ENCODE measurements at places on chromosomes 7 and 10. TPM values are rescaled to one million over a fixed set of nuclear protein-coding genes. Genes with fewer than 3 reads are reported as not detected.

Gene NUTM2E
- total RNA-seq, result not detected

Gene SHTN1
- 0.82 TPM for total RNA-seq

Gene STEAP1B
- total RNA-seq, result 18.2 TPM

Gene RBP3
- not detected for total RNA-seq

Gene DPYSL4
- 22.3 TPM for total RNA-seq

Gene LIPF
- total RNA-seq, result not detected

Gene ZPBP
- not detected for total RNA-seq

Gene FBXL15
- 11.2 TPM for total RNA-seq

Gene INHBA
- total RNA-seq, result 0.07 TPM

- DNase-seq, result no peak
Measured at GRCh38 chr7:42727451-42727850, 184.4 kb downstream of the C7orf25 start.

- DNase-seq, result no peak
Measured at GRCh38 chr7:137642472-137642871, 204.3 kb downstream of the DGKI start.

- DNase-seq, result no peak
Measured at GRCh38 chr7:26618449-26618848, 245.9 kb downstream of the SKAP2 start.

- DNase-seq, result peak; percentile 36
Measured at GRCh38 chr10:11934262-11934661, 108.3 kb downstream of the UPF2 start.

DNA sequence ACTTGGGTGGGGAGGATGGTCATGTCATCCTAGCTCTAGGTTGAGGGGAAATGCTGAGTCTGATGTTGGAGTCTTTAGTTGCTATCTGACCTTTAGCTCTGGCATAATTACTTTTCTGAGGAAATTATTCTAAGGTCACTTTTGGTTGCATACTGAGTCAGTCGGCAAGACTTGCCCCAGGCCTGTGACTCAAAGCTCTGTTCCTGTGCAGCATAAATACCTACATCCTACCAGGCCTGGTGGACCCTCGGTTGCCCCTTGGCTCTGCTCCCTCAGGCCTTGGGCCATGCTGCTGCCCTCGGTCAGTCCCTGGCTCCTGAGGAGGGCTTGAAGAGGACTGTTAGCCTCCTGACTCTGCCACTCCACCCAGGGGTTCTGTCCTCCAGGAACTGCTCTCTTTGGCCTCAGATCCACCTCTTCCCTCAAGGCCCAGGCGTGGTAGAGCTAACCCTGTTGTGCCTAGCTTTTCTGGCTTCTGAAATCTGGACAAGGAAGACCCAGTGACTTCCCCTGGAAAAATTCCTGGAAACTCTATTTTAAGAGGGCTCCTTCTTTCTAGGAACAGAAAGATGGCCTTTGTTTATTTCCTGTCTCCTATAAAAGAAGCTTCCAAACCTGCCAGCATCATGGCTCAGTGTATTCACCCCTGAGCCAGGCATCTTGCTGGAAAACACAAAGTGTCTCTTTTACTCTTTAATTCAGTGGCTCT lies 71.2 kb downstream of the TMEM178B start:
- DNase-seq, result peak; percentile 33

- no peak for DNase-seq
Measured at GRCh38 chr10:47094126-47094525, 182.9 kb downstream of the PTPN20 start.

DNA sequence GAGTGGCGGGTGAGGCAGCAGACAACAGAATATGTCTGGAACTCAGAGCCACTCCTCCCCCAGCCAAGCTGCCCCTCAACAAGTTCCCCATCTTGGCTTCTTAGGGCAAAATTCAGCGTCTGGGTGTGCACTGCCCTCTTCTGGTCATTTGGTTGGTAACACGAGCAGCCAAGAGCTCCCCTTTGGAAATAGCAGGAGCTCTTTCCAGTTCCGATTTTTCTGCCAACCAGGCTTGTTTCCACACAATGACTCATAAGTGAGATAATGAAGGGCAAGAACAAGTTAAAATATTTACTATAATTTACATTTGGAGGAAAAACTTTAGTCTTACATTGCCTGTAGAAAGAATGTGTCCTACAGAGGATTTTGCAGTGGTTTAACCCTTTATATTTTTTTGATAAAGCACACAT lies 70.5 kb downstream of the ADCYAP1R1 start:
- peak; percentile 77 for DNase-seq

DNA sequence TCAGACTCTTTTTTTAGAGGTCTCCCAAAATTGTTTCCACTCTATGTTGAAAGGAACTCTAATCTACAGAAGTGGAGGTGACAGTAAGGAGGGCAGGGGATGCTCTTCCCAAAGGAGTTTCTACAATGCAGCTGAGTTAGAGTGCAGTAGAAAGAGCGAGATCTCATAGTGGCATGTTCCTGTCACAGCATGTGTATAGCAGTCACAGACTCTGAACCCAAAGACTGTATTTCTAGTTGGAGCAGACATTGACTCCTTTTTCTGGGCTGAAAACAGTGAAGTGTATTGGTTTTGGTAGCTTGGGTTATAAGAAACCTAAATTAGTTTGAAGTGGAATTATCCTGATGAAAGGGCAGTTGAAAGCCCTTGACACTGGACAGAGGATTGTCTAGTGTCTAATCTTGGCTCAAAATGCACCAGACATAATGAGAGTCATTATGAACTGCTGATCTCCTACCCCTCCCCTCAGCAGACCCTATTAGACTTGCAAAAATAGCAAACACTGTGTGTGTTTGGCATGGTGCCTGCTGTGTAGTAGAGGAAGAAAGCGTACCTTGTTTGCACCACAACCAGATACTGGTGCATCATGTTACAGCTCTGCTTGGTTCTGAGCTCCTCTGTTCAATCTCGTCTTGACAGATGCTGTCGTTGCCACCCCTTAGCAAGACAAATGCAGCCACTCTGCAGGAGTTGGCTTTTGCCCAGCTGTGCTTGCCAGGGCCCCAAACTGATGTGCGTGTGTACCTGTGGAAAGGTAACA lies 336.0 kb downstream of the AUTS2 start:
- no peak for DNase-seq

DNA sequence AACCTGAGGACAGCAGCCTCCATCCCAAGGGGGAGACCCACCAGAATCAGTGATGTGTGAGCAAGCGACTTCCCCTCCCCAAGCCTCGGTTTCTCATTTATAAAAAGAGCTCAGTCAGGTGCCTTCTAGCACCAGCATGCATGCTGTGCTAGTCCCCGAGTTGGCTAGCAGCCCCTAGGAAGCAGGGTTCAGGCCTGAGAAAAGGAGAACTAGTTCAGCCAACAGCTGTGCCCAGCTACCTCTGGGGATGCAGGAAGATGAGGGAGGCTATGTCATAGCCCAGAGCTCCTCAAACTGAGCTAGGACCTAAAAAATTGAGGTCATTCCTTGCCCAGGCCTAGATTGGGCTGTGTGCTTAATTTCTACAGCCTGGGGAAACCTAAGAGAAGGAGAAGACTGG lies 13.7 kb downstream of the DRGX start:
- DNase-seq, result no peak

DNA sequence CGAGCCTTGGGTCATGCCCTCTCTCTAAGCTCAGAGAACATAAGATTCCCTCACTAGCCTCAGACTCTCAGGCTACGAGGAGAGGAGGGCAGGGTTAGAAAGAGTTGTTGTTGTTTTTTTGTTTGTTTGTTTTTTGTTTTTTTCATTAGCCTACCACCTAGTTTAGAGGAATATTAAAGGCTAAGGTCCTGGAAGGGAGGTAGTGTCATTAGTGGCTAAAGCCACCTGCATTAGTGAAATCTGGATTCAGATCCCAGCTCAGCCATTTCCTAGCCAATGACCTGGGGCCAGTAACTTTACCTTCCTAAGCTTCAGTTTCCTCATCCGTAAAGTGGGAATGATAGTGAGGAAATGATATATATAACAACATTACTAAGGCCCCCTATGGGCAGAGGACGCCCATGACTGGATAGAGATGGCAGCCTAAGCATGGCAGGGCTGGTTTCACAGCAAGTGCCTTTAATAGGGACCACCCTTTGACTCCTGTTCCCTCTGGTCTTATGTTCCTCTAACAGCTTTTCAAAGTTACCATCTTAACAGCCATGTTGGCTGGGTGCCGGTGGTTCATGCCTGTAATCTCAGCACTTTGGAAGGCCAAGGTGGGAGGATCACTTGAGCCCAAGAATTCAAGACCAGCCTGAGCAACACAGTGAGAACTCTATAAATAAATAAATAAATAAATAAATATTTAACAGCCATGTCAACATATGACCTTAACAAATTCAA lies 5.1 kb downstream of the DDIT4 start:
- DNase-seq, result no peak

DNA sequence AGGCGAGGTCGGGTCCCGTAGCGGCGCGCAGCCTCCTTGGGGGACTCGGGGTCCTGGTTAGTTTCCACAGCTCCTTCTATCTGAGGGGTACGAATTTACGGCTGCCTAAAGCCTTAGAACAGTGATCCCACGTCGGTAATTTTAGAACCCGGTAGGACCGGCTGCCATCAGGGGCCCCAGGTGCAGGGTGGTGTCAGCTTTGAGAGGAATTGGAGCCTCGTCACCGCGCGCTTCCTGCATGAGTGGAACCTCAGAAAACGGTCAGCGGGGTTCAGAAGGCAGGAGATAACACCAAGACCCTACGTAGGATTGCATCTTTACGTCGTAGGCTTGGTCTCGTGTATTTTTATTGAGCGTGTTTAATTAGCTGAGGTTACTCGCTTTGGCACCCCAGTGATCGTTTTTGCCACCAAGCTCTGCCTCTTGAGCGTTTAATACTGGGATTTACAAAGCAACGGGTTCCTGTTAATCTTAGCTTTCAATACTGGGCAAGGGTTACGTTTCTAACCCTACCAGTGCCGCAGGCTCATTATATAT lies 443 bp downstream of the RNF32 start:
- peak; percentile 48 for DNase-seq

GRCh38 chr7:39978230-39978934 lies 28.3 kb downstream of the CDK13 start:
- no peak for DNase-seq

GRCh38 chr10:5595591-5595990 lies 70.8 kb downstream of the ASB13 start:
- no peak for DNase-seq

DNA sequence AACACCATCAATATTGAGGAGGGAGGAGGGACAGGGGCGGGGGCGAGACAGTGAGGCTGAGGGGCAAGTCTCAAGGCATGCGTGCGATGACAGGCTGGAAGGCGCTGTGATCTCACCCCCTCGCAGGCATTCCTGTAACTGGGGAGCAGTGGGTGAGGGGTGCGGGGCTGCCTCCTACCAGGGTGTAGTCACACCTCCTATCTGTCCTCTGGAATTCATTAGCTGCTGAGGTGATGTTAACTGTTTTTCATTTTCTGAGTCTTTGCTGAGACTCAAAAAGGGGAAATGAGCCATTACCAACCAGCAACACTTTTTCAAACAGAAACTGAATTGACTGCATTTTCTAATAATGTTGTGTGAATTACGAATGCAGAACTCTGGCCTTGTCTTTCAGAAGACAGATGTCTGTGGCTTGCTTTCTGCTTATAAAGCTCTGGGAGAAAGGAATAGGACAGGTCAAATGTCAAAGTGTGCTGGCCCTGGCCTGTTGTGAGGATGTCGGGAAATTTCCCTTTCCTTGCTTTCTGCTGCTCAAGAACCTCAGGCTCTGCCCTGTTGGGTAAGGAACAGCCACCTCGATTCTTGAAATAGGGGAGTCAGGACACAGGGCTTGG lies 23.7 kb upstream of the CDH23 start:
- DNase-seq, result no peak

DNA sequence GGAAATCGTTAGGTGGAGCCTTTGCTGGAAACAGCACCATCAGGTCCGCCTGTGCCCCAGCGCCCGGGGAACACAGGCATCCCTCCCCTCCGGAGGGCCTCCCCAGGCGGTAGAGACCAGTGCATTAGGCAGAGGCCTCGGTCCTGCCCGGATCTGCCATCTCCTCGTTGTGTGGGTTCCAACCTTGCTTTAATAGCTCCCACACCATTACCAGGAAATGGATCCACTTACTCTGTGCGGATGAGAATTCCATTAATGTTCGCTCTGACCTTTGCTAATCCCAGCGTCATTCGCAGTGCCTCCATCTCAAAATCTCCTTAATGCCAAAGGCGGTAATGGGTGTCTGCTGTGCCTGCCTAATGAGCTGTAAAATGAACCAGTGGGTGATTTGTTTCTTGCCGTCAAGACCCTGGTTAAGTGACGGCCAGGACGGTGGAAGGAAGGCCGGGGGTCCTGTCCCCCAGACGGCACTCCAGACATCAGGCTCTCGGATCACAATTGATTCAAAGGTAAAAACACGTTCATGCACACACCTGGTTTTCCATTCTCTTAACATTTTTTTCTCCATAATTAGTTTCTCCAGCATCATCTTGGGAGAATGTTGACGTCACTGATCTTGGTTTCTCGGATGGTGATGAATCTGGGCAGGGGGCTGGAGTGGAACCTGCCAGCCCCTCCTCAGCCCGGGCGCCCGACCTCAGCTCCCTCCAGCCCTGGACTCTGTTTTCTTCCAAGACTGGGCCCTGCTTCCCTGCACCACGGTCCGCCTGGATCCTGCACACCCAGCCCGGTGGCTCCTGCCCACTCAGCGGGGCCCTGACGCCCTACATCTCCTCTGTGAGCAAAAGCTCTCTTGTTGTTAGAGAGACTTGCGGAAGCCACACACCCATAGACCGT lies 22.8 kb upstream of the FAM20C start:
- DNase-seq, result no peak

Data from MG63 (cell line).